ENCODE measurements at places on chromosomes 11 and 22. TPM values are rescaled to one million over a fixed set of nuclear protein-coding genes. Genes with fewer than 3 reads are reported as not detected.

The AIFM3 gene
- total RNA-seq, result 0.53 TPM

The SLC6A5 gene
- not detected for total RNA-seq

The NXPE4 gene
- not detected for total RNA-seq

The CASP5 gene
- total RNA-seq, result not detected

The TMEM86A gene
- 0.12 TPM for total RNA-seq

The HTR3A gene
- total RNA-seq, result not detected

All from aortic smooth muscle cell (primary cell).